Stimulated activated CD4-positive, alpha-beta T cell treated with anti-CD3 and anti-CD28 coated beads, TNF-alpha, amount 100 ng/mL, for 24 hours (primary cell): ENCODE measurements at places on chromosomes 12 and 14.
A peak's percentile ranks its signal among the peaks of the same experiment; 100 is the strongest.

DNA sequence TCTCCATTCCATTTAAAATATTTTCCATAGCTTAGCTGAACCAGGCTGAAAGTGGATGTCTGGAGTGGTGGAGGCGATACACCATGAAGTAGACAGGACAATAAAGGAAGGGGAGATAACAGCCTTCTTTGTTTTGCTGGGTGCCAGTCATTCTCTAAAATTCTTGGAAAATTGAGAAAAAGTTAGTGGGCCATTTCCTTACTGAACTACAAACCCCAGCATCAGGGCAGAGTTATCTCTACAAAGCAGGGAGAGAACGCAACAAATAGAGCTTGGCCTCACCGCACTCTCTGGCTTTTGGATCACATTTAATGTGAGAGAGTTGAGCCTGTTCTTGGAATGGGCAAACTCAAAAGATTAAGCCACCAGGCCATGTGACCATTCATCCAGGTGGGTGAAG is 41.2 kb upstream of the LRRC10 start:
- no peak for DNase-seq

DNA sequence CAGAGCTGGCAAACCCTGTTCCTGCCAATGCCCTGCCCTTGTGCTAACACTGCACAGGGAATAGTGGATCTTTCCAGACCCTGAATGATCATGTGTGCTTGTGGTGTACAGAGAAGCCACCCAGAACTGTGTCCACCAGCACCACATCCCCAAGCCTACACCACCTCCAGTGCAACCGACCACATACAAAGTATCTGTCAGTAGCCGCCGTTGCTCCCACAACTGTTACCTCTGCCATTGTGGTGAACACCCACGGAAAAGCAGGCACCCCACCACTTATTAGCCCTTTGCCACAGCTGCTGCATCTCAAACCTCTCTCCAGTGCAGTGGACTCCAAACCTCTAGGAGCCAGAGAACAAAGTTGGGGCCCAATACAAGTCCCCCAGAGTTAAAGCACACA is 1049.6 kb downstream of the TRHDE start:
- no peak for DNase-seq

- no peak for DNase-seq
Observed at GRCh38 chr12:75705749-75706711, 194.6 kb upstream of the KRR1 start.

DNA sequence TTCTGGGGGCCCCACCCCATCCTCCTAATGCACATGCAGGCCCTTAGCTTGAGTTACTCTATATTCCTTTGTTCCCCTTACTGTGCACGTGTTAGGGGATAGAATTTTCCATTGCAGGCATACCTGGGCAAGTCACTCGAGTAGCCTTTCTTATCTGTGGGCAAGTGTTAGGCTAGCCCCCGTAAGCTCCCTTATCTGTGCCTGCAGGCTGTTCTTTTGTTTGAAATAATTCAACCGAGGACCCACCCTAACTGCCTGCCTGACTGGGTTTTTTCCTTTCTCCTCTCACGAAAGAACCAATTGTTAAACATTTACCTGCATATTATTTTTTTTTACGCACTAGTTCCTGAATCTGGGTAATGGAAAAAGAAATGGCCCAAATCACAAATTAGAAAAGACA is 21.3 kb upstream of the BCAT1 start:
- no peak for DNase-seq

DNA sequence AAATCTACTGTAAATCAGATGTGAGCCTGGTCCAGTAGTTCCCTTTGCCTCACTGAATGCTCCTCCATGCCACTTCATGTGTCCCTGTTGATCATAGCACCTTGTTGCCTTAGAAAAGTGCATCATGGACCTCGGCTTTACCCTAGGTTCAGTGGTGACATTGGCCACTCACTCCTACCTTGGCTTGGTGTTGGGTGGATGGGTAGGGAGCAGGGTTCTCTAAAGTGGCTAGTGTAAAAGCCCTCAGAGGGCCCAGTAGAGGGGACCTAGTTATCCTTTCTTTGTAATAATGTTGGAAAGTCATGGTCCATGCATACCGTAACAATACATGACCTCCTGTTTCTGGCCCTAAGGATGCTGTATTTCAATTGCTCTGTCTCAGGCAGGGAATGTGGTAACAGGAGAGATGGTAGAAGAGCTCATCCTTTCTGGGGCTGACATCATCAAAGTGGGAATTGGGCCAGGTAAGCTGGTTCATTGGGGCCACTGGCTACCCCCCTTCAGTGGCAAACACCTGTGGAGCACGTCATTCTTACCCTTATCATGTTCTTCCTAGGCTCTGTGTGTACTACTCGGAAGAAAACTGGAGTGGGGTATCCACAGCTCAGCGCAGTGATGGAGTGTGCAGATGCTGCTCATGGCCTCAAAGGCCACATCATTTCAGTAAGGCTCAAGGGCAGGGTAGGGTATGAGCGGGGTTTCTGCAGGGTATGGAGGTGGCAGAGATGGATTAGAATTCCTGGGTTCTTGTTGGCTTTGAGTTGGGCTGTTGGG is 4.1 kb downstream of the GMPR2 start:
- no peak for DNase-seq

DNA sequence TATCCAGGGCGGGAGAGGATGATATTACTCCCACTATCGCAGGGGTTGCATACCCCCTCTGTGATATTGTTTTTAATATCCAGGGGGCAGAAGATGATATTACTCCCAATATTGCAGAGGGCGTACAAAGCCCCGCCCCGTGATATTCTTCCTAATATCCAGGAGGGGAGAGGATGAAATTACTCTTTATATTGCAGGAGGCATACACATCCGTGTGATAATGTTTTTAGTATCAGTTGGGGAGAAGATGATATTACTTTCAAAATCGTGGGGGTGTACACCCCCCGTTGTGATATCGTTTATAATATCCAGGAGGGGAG is 52.9 kb upstream of the OXA1L start:
- no peak for DNase-seq

DNA sequence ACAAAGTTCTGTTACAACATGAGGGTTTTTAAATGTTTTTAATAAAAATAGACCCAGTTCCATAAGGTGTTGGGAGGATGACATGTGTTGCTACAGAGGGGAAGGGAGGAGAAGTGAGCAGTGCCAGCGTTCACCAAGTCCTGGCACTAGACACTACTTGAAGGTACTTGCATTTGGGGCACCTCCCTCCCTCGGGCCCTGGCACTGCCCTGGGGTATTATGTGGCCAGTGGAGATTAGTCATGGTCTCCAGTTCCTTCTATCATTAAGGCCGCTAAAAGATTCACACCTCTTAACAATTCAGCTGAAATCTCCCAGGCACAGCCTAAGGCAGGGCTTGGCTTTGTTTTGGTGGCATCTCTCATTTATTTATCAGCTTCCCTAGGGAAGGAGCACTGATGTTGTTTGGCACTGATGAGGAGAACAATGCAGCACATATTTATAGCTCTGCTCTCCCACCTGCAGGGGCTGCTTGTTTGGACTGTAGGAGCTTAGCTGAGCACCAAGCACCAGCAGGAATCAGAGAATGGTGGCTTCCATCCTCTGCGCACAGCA is 155.5 kb upstream of the NTF3 start:
- DNase-seq: no peak

GRCh38 chr12:109592195-109592904 is 18.8 kb downstream of the MVK start:
- DNase-seq: no peak

GRCh38 chr12:56104815-56105608 is 653 bp downstream of the PA2G4 start:
- no peak for DNase-seq

GRCh38 chr12:55927588-55928502 is at the start of gene PYM1:
Gene PYM1, minus strand, starts transcription at chr12:55927894. Its CDS starts 133 bp downstream, at chr12:55927761.
- no peak for DNase-seq

- DNase-seq: no peak
Observed at GRCh38 chr12:68873316-68873715, 59.7 kb downstream of the CPM start.

- DNase-seq: no peak
Observed at GRCh38 chr12:63351370-63351769, 200.4 kb upstream of the AVPR1A start.

- no peak for DNase-seq
Observed at GRCh38 chr12:57058454-57058853, 8.5 kb upstream of the MYO1A start.

DNA sequence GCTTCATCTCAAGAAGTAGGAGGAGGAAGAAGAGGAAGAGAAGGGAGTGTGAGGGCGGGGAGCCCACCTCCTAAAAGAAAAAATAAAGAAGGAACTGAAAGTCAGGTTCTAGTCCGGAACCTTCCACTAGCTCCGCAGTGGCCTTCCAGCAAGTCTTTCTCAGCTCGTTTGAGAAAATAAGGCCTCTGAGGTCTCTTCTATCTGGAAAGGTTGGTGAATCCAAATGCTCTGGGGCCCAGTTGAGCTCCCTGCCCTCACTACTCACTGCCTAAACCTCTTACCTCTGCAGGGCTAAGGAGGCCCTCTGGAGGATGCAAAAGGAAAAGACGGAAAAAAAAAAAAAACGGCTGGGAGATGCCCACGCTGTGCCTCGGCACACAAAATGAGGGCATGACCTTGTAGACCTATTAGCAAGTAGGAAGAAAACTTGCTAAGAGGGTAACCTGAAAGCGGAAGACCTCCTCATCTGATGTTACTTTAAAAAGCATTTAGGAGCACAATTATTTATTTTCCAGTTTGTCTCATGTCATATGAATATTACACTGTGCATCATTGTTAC is 35.9 kb downstream of the FBLN5 start:
- peak; percentile 16 for DNase-seq

DNA sequence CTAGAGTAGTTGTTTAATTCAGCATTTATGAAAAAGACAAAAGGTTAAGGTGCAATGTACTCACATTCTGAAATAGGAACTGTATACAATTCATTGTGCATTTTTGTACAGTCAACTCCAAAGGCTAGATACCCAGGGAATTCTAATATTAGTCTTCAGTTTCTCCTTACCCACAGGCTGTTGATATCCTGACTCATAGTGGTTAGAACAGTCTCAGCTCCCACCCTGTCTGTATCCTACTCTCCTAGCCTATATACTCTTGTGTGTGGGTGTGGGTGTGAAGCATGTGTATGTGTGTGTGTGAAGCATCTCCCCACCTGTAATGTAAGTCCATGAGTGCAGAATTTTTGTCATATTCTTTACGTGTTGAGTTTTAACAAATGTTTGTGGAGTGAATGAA is 229.5 kb downstream of the NAV3 start:
- DNase-seq: no peak

- no peak for DNase-seq
Observed at GRCh38 chr12:89333564-89334252, 18.6 kb downstream of the DUSP6 start.

DNA sequence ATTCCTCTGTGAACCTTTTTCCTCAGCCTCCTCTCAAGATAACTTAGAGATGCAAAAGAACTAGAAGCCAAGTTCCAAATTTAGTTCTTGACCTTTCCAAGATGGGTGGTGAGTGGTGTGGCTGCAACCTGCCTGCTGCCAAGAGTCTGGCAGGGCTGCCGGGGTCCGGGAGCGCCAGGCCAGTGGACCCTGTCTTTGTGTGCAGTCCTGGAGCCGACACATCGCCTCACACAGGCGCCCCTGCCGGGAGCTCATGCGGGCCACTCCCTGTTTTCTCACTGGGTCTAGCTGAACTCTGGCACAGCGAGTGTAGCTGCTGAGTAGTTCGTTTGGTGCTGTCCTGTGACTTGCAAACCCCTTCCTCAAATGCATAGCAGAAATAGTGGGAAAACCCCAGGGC is 84.9 kb downstream of the CACNA1C start:
- DNase-seq: no peak

GRCh38 chr12:47753021-47754001 is 5.4 kb downstream of the RAPGEF3 start:
- DNase-seq: no peak

DNA sequence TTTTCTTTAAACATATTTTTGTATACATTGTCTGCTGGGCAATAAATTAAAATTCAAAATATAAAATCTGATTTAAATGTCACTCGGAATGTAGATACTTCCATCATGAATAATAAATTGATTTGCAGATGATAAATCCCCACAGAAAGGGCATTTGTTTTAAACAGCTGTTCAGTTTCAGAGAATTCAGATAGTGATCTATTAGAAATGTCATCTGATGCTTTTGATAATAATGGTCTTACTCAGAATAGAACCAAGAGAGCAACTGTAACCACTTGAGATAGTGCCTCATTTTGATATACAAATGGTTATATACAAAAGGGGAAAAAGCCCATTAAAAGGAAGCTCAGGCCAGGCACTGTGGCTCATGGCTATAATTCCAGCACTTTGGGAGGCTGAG is 43.4 kb downstream of the CDK17 start:
- DNase-seq: no peak

DNA sequence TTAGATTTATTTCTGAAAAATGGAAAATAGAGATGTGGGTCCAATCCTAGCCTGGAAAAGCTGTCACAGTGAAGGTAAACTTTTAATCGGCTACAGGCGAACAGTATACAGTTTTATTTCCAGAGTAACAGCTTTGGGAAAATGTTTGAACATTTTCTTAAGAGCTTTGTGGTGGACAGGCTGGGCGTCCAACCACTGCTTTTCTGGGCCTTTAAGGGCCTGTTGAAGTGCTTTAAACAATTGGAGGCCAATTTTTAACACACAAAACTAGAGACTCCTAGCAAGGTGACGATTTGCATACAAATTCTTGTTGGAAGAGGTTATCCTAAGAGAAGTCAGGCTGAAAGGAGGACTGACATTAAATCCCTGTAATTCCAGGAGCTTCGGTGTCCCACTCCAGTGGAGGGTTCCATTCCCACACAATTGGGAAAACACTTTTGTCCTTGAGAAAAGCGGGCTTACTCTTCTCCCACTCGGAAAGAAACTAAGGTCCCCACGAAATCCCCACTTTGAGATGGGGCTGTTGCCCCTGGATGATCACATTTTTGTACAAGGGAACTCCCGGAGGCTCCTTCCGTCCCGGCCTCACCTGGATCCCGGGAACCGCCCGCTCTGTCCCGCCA is 26.9 kb downstream of the BCL11B start:
- no peak for DNase-seq

DNA sequence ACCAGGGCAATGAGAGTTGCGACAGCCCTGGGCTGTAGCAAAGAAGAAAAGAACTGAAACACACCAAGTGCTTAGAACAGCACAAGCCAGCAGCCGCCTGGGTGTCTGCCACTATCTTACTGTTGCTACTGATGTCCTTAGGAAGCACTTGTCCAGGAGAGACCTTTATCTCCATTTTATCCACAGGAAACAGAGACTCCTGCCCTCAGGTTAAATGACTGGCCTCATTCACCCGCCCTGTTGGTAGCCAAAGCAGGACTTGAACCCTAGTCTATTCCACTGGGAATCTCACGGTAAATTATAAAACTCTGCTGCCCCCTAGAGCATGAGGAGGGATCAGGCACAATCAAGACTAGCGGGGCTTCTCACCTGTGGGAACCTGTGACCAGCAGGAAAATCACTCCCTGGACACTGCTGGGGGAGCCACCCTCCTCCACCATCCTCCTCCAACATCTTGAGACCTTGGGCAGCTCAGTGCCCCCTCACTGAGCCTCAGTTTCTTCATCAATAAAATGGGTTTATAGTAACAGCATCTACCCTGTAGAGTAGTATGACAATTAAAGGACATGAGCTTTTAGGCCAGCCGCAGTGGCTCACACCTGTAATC is 20.5 kb upstream of the TESC start:
- no peak for DNase-seq
